GM12878 (cell line): ENCODE measurements at places on chromosomes 7 and 10.

- DNase-seq: no peak
These were observed 1048.8 kb downstream of the GATA3 start for GRCh38 chr10:9103301-9103700.

GRCh38 chr7:106076537-106076936 lies 35.6 kb downstream of the SYPL1 start:
- DNase-seq: no peak

DNA sequence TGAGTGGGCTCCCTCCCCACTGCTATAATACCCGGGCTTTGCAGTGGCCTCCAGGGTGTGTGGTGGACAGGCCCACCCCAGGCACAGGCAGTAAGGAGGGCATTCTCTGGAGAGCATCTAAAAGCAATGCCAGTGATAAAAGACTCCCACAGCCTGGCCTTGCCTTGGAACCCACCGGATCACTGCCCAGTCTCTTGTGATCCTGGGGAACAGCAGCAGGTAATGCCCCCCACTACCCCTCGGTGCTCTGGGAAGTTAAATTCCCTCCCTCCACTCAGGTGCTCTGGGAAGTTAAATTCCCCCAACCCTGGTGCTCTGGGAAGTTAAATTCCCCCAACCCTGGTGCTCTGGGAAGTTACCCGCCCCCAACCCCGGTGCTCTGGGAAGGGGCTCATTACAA lies 565.2 kb downstream of the TCERG1L start:
- no peak for DNase-seq

DNA sequence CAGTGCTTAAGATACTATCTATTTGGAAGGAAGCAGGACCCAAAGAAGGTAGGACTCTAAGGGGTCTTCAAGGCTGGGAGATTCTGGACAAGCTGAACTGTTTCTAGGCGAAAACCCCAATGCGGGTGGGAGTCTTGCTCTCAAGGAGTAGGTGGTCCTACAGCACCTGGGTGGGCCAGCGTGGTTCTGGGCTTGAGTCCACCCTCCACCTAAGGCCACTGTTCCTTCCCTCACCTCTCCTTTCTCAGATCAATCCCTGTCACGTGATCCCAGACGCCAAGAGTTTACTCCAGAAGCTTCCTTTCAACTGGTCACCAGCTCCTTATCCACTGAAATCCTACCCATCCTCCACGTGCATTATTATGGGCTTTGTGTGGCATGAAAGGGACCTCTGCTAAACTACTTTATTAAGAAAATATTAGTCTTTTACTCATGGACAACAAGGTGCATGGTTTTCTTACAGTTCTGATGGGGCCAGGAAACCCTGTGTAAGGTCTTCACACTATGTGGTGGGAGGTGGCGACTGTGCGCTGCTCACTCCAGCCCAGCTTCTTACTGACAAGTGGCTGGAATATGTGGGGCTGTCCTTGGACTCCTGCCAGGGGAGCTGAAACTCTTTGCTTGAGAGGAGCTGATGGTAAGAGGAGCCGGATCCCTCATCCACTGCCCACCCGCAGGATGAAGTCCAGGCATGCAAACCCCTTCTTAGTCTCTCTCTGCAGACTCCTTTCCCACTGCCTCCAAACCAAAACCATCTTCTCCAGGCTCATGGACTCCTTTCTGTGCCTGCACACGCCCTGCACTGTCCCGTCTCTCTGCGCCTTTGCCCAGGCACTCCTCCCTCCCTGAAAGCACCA lies 1.6 kb downstream of the ZNF746 start:
- no peak for DNase-seq

DNA sequence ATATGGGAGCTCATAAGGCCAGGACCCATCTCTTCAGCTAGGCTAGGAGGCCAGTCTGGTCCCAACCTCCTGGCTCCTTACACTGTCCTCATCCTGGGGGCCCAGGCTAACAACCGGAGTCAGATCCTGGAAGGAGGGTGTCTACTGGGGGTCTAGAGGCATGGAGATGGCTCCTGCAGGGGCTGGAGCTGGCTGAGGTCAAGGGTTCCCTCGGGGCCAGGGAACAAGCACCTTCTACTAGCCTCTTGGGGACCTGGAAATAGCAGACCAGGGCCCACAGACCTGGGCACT lies 37.2 kb downstream of the CLRN3 start:
- DNase-seq: no peak

DNA sequence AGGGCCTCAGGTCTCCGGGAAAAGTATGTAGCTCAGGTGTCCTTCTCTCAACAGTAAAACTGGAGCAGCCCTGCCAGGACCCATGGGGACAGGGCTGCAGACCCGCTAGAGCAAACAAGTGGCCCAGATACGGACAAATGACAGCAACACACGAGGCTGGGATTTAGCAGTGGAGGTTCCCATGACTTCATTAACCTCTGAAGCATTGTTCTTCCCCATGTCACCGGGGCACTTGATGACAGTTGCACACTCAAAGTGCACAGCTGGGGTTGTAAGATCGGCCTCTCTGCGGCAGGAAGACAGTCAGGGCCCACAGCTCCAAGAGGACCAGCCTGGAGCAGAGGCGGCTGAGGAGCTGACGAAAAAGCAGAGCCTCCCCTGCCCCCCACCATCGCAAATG lies 12.5 kb upstream of the PODXL start:
- DNase-seq: no peak

GRCh38 chr10:114547514-114547913 lies 110.6 kb downstream of the ABLIM1 start:
- no peak for DNase-seq

GRCh38 chr10:129852829-129853561 lies 111.1 kb downstream of the EBF3 start:
- no peak for DNase-seq

- DNase-seq: no peak
These were observed 259.0 kb downstream of the CXCL12 start for GRCh38 chr10:44125879-44126278.

- no peak for DNase-seq
These were observed 1.0 kb upstream of the CYP2W1 start for GRCh38 chr7:981793-982510.
